ENCODE measurements at places on chromosomes 12 and 14.
A peak's percentile ranks its signal among the peaks of the same experiment; 100 is the strongest.

GRCh38 chr12:101256266-101256665 lies 23.6 kb upstream of the UTP20 start:
- DNase-seq: no peak

DNA sequence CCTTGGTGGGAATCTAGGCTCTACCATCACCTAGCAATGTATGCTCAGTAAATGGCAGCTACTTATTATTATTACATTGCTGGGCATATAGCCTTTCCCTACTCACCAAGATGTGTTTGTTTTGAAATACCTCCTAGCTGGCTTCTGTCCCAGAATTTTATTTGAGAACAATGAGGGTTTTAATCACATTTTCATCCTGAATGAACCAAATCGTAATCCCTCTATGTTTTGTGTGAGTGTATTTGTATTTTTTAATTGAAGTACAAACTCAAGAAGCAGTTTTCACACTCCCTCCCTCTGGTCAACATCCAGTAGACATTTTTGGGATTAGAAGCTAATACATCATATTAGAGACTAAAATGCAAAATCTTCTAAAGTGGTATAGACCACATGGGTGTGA lies 7.6 kb downstream of the SLC7A8 start:
- no peak for DNase-seq

DNA sequence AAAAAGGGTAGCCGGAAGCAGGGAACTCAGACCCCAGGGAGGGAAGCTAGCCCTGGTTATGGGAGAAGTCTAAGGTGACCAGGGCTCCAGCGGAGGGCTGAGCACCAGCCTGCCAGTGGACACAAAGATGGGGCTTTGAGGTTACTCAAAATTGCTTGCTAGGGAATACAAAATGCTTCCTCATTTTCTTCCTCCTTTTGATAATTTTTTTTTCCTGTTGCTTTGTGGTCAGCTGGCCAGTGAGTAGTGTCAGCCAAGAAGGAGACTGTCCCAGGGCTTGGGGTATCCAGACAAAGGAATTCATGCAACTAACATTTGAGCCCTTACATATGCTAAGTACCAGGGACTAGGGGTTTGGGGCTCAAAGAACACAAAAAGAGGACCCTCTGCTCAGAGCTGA lies 206.2 kb downstream of the PPM1H start:
- no peak for DNase-seq

DNA sequence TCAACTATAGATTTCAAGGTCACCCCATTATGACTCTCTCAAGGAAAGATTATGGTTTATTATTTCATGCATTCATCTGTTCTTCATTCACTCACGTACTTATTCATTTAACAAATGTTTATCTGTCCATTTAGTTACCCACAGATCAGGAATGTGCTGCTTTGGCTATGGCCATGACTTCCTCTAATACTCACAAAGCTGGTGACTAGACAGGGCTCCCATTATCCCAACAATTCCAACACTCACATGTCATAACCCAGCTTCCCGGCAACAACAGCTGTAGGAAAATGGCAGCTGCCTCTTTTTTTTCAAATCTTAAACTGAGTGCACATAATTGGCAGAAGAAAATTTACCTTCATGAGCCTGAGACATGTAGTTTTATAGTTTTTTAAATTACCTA lies 190.8 kb upstream of the CCDC196 start:
- no peak for DNase-seq

- DNase-seq: no peak
Measured at GRCh38 chr14:71115821-71116567, 208.7 kb downstream of the PCNX1 start.

DNA sequence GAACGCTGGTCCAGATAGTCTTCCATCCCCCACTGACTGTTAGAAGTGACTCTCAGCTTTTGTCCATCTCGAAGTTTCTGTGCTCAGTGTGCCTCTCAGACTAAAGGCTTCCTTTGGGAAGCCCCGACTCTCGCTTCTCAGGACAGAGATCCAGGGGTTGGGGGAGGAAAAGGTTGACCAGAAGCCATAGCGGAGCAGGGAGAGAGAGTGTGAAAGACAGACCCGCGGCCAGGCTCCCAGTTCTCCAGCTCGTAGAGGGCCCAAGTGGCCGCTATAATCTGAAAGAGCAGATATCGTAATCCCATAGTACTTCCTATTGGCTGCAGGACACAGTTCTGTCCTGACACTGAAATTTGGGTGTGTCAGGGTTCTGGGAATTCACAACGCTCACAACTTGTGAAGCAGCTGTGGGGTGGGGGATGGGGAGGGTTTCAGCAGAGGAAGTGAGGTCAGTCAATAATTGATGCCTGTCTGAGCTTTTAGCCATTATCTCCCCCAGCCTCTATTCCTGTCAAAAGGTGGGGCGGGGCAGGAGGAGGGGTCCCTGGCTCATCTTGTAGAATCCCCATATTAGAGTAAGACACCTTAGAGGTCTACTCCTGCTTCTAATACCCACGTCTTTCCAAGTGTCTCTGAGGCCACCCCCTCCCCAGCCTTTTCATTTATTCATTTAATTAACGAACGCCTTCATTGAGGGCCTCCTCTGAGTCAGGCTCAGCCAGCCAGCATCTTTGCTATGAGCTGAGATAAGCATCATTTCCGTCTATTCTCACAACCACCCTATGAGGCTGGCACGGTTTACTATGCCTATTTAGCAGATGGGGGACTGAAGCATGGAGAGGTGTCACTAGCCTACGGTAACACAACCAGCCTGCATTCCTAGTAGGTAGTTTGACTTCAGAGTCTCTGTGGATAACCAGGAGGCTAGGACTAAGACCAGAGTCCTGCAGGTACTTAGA lies 1.6 kb upstream of the ACVRL1 start:
- DNase-seq: no peak

DNA sequence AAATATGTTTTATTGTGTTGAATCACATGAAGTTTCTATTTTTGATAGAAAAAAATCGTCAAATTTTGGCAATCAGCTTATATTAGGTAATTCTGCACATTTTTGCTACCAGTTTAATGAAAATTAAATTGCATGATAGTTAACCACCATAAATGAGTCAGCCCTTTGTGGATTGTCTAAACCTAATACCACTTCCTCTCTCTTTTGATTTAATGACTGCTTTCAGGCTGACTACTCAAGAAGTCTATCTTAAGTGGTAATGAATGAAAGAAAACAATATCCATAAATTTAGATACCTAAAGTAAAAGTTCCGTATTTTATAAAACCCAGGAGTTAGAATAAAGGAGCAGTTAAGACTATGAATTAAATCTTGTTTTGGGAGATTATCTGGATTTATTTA lies 450.5 kb downstream of the TMEM117 start:
- DNase-seq: no peak

GRCh38 chr12:62469704-62470103 lies 3.1 kb downstream of the MON2 start:
- no peak for DNase-seq

- DNase-seq: peak; percentile 44
Measured at GRCh38 chr14:57871459-57872080, 5.7 kb upstream of the SLC35F4 start.

GRCh38 chr12:40215982-40216381 lies 8.8 kb upstream of the LRRK2 start:
- DNase-seq: no peak

DNA sequence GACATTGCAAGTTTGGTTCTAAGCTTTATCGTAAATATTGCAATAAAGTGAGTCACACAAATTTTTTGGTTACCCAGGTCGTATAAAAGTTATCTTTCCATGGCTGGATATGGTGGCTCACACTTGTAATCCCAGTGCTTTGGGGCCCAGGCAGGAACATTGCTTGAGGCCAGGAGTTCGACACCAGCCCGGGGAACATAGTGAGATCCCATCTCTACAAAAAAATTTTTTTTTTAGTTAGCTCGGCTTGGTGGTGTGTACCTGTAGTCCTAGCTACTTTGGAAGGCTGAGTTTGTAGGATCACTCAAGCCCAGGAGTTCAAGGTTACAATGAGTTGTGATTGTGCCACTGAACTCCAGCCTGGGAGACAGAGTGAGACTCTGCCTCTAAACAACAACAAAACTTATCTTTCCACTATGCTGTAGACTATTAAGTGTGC lies 24.4 kb downstream of the PRORP start:
- DNase-seq: no peak

DNA sequence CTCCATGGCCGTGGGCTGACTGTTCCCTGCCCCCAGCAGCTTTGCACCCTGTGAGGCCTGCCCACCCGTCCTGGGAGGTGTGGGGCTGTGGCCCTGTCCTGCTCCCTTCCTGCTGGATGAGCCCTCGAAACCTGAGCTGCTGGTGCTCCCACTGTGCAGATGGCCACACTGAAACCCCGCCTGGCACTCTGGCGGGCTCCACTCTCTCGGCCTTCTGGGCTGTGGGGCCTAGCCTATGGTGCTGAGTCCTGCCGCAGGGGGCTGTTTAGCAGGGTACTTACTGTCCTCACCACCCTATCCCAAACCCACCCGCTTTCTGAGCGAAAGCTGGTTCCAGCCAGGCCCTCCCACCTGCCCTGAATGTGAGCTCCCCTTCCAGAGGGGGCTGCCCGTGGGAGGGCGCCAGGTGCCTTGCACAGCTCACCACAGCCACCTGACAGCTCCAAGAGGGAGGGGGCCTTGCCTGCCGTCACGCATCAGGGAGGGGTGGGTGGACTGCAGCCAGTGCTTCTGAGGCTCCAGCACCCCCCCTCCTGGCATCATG lies 7.3 kb downstream of the SLC25A47 start:
- peak; percentile 70 for DNase-seq

GRCh38 chr12:67758521-67758920 lies 110.0 kb downstream of the DYRK2 start:
- no peak for DNase-seq
